ENCODE measurements at places on chromosomes 16 and 17.

DNA sequence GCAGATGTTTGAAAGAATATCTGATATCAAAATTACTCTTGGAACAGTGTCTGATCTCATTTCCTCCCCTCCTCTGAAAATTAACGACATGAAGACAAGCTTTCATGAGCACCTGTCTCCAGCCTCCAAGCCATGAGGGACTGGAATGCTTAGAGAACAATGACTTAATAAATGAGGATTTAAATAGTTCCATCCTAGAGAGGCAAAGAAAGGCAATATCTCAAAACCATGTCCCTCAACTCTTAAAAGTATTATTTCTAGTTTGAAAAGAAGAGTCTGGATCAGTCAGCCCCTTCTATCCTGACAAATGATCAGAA is 137.5 kb downstream of the ANKFN1 start:
- DNase-seq = no peak

- no peak for DNase-seq
Measured at GRCh38 chr17:69761011-69761410, 314.0 kb upstream of the KCNJ16 start.

DNA sequence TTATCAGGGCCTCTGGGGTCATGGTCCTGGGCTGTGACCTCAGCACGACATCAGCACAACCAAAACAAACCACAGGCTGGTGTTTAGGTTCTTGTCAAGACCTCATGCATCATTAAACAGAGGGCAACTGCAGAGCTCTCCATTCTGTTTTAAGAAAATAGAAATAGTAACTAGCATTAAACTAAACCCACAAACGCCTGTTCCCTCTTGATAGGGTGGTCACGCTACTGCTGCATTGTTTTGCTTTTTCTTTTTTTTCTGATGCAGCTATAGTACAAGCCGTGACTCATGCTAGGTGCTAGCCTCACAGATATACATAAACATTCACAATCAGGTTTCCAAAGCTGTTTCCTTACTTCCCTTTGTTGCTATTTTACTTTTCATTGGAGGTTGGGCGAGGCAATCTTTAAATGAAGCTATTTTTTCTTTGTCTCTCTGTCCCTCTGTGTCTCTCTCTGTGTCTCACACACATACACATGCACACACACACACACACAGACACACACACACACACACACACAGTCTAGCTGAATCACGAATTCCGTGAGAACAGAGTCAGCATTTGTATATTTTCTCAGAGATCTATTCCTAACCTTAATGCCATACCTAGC is 310.3 kb downstream of the CDH13 start:
- no peak for DNase-seq

GRCh38 chr17:51180486-51180885 is 14.3 kb downstream of the NME2 start:
- no peak for DNase-seq

- peak; percentile 67 for DNase-seq
Measured at GRCh38 chr17:79741751-79742588, 11.2 kb downstream of the ENPP7 start.

- no peak for DNase-seq
Measured at GRCh38 chr16:2057438-2057837, 9.7 kb downstream of the TSC2 start.

- DNase-seq = peak; percentile 16
Measured at GRCh38 chr16:30149250-30149930, 26.4 kb upstream of the MAPK3 start.

GRCh38 chr16:84758627-84759026 is 58.8 kb downstream of the USP10 start:
- DNase-seq = no peak

GRCh38 chr16:54986409-54986808 is 55.7 kb downstream of the IRX5 start:
- DNase-seq = no peak

GRCh38 chr17:64773836-64774761 is 112.0 kb upstream of the SMURF2 start:
- DNase-seq = no peak

GRCh38 chr16:66516509-66516807 is 33.5 kb downstream of the TK2 start:
- DNase-seq = no peak

DNA sequence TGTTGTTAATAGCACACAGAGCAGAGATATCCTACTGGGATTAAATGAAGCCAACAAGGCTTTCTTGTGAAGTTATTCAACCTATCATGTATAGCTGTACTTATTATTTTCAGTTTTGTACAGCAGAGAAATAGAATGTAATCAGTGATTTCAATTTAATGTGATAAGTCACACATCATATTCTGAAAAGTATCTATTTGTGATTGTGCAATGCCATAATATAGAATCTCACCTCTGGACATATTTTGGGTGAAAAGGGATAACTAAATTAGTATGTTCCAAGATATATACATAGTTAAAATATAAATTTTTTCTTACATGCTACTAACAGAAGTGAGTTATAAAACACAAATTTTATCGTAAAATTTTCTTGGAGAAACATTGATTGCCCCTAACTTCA is 544.3 kb upstream of the KIF2B start:
- DNase-seq = no peak

- peak; percentile 8 for DNase-seq
Measured at GRCh38 chr17:6491071-6491700, 46.9 kb downstream of the PIMREG start.

DNA sequence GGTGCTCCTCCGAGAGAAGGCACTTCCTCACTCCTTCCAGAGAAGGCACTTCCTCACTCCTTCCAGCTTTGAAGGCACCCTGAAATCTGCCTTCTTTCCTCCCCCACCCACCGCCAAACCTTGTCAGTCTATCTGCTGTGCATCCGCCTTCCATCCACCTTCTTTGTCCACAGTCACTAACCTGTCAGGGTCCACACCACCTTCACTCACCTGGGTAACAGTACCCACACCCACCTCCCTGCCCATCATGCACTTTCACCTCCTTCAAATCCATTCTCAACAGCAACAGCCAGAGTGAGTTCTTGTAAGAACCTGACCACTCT is 5.2 kb downstream of the CCDC102A start:
- no peak for DNase-seq

GRCh38 chr17:35088356-35088880 is 24.9 kb upstream of the RFFL start:
- peak; percentile 85 for DNase-seq

GRCh38 chr16:15034266-15035162 is 21.4 kb downstream of the NTAN1 start:
- DNase-seq = no peak
